ENCODE measurements at places on chromosomes 3 and 15. TPM values are rescaled to one million over a fixed set of nuclear protein-coding genes. Genes with fewer than 3 reads are reported as not detected.

Gene MLF1
- 35.3 TPM for total RNA-seq

Gene SOX14
- total RNA-seq = not detected

Gene RFTN1
- total RNA-seq = 50.8 TPM

Gene GMPPB
- 81.2 TPM for total RNA-seq

Gene GOLGA8S
- 0.40 TPM for total RNA-seq

Gene PCCB
- 23.0 TPM for total RNA-seq

Gene CTXN2
- total RNA-seq = not detected

Gene RBM5
- total RNA-seq = 115 TPM

Gene RUBCN
- 19.7 TPM for total RNA-seq

Gene APBA2
- total RNA-seq = 18.3 TPM

Gene SLC9C1
- total RNA-seq = 0.28 TPM

Gene COX5A
- total RNA-seq = 163 TPM

Gene KCNMB2
- 12.2 TPM for total RNA-seq

Gene TIMP4
- total RNA-seq = 17.2 TPM

Gene PRSS50
- 0.46 TPM for total RNA-seq

Gene P2RY12
- total RNA-seq = 1.6 TPM

Gene PLSCR4
- 95.2 TPM for total RNA-seq

DNA sequence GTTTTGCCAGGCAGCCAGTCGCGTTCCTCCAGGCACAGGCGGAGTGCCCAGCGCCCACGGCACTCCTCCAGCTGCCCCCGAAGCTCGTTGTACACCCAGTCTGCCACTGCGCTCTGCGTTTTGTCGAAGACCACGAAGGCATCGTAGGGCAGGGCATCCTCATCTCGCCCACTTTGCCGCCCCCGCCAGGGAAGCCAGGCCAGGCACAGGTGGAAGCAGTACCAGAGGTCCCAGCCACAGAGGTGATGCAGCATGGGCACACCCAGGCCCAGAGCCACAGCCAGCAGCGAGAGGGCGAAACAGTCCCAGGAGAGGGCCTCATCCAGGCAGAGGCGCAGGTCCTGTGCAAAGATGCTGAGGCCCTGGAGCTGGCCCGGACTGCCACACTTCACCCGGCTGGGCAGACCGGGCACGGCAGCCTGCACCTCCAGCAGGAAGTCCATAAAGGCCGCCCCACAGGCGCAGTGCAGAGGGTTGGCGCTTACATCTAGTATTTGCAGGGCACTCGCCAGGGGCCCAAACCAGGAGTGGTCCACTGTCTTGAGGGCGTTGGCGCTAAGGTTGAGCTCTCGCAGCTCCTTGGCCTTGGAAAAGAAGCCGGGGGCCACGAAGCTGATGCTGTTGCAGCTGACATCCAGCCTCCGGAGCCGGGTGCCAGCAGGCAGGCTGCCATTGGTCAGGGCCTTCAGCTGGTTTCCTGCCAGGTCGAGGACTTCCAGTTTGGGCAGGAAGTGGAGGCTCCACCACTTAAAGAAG lies 3.7 kb downstream of the TLR9 start:
- DNase-seq = peak; percentile 62

- no peak for DNase-seq
Measured at GRCh38 chr15:46408312-46408711, 773.5 kb downstream of the SQOR start.

- DNase-seq = peak; percentile 43
Measured at GRCh38 chr3:71510510-71510909, 73.0 kb downstream of the FOXP1 start.

- DNase-seq = no peak
Measured at GRCh38 chr3:37116998-37117397, 57.4 kb downstream of the LRRFIP2 start.

DNA sequence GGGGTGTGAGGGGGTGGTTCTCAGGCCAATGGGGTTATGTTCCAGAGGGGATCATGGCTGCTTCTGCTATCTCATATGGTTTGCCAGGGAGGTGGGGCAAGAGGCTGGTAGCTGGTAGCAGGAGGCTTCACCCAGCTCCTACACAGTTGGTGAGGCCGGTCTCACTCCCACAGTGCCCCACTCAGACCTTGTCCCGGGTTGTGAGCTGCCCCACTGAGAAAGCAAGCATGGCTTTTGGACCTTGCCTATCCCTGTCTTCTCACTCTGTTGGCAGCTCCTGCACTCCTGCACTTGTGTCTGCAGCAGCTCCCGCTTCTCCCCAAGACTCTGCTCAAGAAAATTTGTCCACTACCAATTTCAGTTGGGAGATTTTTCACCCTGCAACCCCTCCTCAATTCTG lies 46.1 kb downstream of the MYRIP start:
- no peak for DNase-seq

- DNase-seq = no peak
Measured at GRCh38 chr15:44676676-44677075, 13.2 kb upstream of the SPG11 start.

DNA sequence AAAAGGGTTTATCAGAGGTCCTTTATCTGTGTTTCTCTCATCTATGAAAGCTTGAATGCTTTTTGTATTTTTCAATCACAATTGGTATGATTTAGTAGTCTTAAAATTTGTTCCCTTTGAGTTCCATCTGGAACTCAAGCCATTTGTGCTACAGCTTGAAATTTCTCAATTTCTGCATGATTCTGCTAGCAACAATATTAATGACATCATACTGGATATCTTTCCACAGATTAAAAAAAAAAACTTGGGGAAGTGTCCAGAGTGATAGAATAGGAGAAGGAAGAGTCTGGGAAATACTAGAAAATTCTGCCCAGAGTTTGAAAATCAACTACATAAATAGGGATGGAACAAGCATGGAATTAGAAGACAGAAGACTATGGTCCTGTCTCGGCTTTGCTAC lies 9.3 kb upstream of the FBN1 start:
- no peak for DNase-seq

GRCh38 chr3:142502187-142502985 lies 54.5 kb upstream of the XRN1 start:
- no peak for DNase-seq

DNA sequence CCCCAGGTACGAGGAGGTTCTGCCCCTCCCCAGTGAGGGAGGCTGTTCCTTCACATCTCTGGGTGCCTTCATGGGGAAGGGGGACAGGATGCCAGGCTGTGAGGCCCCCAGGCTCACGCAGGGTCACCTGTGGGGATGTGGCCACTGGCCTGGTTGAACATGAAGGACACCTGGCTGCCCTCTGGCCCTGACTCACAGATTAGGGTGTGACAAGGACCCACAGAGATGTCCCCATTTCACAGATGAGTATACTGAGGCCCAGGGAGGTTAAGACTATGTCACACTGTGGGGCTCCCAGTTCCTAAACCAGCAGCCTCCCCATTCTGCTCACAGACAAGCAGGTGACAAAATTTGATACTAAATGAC lies 42.4 kb downstream of the PCSK6 start:
- DNase-seq = no peak

DNA sequence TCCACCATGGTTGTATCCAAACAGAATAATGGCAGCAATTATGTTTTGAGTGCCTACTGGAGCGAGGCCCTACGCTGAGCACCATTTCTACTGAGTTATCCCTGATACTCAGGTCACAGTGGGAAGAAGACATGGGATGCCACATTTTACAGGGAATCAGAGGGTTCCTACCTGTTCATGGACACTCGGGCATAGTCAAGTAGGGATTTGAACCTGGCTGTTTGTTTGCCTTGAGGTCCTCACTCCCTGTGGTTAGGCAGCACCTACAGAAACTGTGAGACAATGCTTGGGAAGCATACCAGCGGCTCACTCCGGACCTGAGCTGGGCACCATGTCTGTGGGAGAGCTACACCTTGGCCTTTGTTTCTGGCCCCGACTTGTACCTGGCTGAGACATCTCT lies 390.4 kb downstream of the LRTM1 start:
- no peak for DNase-seq

- DNase-seq = no peak
Measured at GRCh38 chr15:35522061-35522460, 23.9 kb downstream of the DPH6 start.

DNA sequence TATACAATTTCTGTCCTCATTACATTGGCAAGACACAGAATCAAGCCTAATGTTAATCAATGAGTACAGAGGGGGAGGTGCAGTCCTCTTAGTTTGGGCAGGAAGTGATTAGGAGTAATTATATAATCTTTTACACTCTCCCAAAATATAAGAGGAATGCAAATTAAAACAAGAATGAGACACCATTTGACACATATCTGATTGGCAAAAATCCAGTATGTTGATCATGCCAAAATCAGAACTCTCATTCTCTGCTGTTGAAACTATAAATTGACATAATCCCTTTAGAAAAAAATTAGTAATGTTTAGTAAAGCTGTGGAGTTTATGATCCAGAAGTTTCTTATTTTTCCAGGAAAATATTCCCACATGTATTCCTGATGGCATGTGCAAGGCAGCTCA lies 373.4 kb downstream of the EPHA6 start:
- no peak for DNase-seq

- DNase-seq = peak; percentile 48
Measured at GRCh38 chr3:27293939-27294338, 75.2 kb downstream of the NEK10 start.

- DNase-seq = no peak
Measured at GRCh38 chr15:76056931-76057330, 2.9 kb upstream of the TMEM266 start.

DNA sequence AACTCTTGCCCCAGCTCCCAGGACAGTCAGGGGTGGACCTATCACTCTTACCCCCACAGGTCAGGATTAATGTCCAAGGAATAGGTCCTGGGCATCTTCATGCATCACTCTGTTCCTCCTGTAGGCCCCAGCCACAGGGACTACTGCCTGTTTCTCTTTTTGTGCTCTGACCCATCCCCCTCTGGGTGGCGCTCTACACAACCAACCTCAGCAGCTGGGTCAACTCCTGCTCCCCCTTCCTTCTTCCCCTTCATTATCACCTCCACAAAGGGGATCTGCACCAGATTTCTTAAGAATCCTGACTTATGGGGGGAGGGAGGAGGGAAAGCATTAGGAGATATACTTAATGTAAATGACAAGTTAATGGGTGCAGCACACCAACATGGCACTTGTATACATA lies 12.2 kb upstream of the TRANK1 start:
- no peak for DNase-seq

GRCh38 chr3:117398141-117398899 lies 688.7 kb downstream of the TUSC7 start:
- no peak for DNase-seq

DNA sequence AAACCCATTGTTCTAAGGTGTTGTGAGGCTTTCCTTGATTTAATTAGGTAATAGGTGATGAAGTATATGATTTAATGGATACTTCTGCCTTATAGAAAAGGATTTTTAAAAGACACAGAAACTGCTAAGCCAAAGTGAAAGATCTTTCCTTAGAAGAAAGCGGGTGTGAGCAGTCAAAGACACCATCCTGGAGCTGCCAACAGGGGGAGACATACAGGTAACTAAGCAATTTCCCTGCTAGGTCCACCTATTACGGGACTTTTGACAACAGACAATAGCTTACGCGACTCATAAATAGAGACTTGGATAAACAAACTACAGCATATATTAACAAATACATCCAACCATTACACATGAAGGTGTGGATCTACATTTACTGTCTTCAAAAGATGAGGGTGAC lies 669.5 kb downstream of the SQOR start:
- no peak for DNase-seq

- DNase-seq = no peak
Measured at GRCh38 chr15:69974321-69974720, 123.4 kb downstream of the TLE3 start.

DNA sequence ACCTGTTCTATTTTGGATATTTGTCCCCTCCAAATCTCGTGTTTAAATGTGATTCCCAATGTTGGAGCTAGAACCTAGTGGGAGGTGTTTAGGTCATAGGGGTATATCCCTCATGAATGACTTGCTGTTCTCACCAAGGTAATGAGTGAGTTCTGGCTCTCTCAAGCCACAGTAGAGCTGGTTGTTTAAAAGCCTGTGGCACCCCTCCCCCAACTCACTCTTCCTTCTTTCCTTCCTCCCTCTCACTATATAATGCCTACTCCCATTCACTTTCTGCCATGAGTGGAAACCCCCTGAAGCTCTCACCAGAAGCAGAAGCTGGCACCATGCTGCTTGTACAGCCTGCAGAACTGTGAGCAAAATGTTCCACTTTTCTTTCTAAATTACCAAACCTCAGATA lies 341.1 kb downstream of the SI start:
- DNase-seq = no peak

GRCh38 chr3:7204848-7205156 lies 343.9 kb downstream of the GRM7 start:
- DNase-seq = no peak

GRCh38 chr15:61216519-61216918 lies 12.6 kb downstream of the RORA start:
- no peak for DNase-seq

DNA sequence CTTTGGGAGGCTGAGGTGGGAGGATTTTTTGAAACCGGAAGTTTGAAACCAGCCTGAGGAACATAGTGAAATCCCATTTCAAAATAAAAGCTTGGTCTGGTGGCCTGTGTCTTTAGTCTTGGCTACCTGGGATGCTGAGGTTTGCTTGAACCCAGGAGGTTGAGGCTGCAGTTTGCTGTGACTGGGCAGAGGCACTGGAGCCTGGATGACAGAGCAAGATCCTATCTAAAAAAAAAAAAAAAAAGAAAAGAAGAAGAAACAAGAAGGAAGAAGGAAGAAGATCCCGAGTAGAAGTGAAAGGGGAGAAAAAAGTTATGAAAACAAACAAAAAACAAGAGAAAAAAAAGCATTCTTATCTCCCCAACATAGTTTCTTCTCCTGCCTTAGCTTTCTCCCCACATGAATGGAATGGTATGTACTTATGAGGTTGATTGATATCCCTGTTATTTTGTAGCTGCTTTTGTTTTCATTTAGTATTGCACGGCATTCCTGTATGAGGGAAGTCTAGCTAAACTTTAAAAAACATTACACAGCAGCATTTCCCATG lies 42.4 kb downstream of the TMEM40 start:
- peak; percentile 23 for DNase-seq

- peak; percentile 72 for DNase-seq
Measured at GRCh38 chr3:84980011-84980410, 21.2 kb downstream of the CADM2 start.

GRCh38 chr3:67018105-67018788 lies 20.1 kb downstream of the KBTBD8 start:
- DNase-seq = no peak

- DNase-seq = peak; percentile 76
Measured at GRCh38 chr3:192816351-192816750, 89.0 kb upstream of the FGF12 start.

- DNase-seq = peak; percentile 60
Measured at GRCh38 chr3:194761384-194761783, 75.7 kb downstream of the FAM43A start.

GRCh38 chr15:88872106-88872505 lies 23.2 kb downstream of the HAPLN3 start:
- no peak for DNase-seq
